ENCODE measurements at places on chromosomes 5 and 9.

DNA sequence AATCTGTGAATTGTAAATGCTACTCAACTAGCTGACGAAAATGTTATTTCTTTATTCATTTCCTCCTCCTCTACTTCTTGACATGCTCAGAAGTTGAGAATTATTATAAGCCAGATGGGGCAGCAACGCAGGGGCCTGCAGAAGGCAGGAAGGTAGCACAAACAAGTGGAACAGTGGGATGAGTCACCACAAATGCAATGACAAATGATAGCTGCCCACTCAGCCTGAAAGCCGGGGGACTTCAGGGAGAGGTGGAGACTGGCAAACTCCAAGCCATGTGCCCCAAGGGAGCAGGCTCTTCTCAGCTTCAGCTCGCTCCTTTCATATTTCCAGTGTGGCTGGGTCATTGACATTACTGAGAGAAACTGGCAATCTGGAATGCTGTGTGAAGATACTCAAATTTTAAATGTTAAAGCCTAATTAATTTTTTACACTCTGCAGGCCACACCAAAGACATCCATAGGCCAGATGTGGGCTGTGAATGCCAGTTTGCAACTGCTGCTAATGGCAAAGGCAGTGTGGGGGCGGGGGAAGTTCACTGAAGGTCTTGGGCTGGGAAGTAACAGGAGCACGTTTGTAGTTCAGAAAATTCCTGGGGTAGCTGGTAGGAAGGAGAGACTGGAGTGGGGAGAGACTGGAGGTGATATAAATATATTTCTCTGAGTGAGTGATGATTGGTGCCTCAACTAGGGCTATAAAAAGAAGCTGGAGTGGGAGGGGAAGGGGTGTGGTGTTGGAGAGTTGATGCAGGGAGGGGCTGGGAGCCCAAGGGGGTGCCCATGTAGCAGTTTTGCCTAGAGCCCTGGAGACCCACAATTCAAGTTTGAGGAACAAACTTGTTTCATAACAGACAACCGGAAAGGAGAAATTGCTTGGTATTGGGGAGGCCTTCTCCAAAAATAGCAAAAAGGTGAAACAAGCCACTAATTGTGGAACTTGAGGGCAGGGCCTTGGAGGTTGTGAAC, 20.8 kb upstream of the ADRB2 start:
- no peak for DNase-seq

GRCh38 chr5:144237851-144238250, 67.2 kb downstream of the KCTD16 start:
- DNase-seq, result no peak

- DNase-seq, result no peak
Measured at GRCh38 chr5:110342683-110343082, 383.8 kb downstream of the TMEM232 start.

DNA sequence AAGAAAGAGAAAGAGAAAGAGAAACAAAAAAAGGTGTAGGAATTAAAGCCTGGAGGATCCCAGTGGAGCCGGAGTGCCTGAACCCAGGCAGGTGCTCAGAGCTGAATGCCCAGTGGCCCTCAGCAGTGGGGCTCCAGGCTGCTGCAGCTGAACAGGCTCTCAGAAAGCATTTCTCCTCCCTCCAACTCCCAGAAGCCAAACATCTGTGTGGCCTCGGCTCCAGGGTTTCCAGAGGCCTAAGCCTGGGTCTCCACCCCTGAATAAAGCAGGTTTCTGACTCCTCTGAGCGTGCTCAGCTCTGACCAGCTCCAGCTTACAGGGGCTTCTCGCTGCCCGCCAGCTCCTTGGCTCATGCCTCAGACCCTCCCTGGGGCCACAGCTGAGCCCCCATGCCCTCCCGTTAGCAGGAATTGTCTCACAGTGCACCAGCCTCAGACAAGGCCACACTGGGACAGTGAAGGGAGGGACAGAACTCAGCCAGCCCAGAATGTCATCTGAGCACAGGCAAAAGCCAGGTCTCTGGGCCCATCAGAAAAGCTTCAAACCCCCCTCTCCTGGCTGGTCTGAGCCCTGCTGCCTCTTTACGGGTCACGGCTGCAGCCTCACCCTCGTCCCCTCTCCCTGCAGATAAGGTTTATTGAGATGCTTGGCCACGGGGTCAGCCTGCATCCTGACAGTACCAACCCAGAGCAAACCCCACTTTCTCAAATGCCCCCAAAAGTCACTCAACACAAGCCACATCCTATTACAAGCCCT, 114.4 kb upstream of the PPP1R26 start:
- DNase-seq, result no peak

- no peak for DNase-seq
Measured at GRCh38 chr5:120628156-120628555, 164.1 kb downstream of the PRR16 start.

GRCh38 chr9:38198140-38198539, 129.1 kb upstream of the SHB start:
- DNase-seq, result no peak

DNA sequence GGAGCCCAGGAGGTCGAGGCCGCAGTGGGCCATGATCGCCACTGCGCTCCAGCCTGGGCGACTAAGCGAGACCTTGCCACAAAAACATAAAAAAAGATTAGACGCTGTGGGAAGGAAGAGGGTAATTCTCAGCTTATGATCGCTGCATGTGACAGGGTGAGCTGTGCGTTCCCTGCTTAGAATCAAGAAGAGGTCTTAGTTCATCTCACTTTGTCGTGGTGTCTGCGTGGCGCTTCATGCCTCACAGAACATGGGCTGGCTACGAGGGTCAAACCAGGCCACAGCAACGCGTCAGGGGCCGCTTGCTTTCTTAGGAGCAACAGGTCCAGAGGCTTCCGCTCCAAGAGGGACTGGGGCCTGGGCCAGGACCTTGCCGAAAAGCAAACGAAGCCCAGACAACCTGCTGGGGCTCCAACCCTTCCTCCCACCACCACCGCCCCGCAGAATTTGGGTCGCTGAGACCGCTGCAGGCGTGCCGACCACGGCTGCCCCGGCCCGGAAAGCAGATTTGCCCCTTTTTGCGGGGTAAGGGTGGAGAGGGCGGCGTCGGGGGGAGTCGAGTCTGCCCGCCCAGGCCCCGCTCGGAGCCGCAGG, 10.0 kb upstream of the GRIN1 start:
- DNase-seq, result no peak
